ENCODE measurements at places on chromosomes 4 and X. TPM values are rescaled to one million over a fixed set of nuclear protein-coding genes. Genes with fewer than 3 reads are reported as not detected.

DNA sequence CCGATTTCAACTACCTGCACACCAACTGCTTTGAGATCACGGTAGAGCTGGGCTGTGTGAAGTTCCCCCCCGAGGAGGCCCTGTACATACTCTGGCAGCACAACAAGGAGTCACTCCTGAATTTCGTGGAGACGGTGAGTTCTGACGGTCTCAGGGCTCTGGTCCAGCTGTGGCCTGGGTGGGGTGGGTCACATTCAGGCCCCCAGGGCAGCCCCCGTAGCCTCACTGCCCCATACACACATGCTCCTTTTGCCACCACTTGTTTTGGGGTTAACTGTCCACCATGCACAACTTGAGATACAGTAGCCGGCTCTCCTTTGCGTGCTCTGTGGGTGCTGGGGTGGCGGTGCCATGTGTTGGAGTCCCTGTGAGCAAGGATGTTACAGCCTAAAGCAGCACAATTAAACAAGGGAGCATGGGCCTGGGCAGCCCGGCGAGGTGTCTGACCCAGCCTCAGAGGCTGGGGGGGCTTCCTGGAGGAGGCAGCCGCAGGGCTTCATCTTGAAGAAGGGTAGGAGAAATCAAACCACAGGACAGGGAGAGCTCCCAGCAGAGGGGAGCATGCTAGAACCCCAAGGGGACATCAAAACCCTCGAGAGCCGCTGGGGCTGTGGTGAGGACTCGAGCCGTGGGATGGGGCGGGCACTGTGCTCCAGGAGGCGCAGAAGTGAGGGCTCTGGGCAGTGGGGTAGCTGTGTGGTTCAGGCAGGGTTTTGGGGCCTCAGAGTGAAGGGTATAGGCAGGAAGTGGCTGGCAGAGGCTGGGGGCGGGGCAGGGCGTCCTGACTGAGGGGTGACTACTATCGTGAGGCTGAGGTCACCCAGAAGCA, 22.0 kb downstream of the CPZ start:
- no peak for DNase-seq

DNA sequence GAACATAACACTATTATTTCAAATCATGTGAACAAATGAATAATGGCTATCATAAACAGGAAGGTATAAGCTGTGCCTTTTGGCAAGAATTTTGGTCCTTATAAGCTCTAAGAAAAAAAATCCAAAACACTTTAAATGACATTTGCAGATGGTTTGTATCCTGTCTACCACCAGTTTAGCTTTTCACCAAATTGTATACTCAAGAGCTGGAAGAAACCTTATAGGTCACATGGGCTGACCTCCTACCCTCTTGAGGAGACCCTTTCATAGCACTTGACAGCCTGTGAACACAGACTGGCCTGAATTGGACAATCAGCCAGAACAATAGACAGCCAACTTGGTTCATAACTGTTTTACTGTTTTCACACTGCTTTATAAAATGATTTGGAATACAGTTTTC, 24.3 kb downstream of the USP26 start:
- DNase-seq, result no peak

DNA sequence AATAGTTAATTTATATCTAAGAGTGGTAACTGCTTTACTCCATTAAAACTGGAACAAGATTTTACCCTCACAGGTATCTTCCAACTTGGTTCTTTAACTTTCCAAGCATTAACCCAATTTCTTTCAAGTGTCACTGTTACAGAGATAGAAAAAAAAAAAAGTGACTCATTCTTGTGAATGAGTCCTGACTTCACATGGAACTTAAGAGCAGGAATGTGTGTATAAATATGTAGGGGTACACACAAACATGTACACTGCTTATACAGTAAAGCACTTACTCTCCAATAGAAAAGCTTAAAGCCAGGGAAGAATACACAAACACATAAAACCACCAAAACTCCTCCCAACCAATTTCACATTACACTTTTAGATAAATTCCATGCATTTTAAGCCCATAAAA, 38.8 kb downstream of the TAPT1 start:
- no peak for DNase-seq

- DNase-seq, result no peak
Observed at GRCh38 chr4:39631700-39632079, 7.0 kb downstream of the SMIM14 start.

GRCh38 chrX:111086591-111087006, 9.4 kb upstream of the PAK3 start:
- no peak for DNase-seq

DNA sequence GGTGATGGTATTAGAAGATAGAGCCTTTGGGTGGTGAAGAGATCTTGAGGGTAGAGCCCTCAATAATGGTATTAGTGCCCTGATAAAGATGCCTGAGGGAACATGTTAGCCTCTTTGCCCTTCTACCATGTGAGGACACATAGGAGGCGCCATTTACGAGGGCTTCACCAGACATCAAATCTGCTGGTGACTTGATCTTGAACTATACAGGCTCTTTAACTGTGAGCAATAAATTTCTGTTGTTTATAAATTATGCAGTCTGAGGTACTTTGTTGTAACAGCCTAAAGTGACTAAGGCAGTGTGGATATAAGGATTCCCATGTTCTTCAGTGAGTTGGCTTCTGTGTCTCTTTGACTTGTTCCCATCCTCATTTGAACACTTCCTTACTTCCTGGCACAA, 11.8 kb downstream of the MOB1B start:
- no peak for DNase-seq

GRCh38 chrX:151081016-151081415, 95.4 kb upstream of the GPR50 start:
- DNase-seq, result peak; percentile 15

DNA sequence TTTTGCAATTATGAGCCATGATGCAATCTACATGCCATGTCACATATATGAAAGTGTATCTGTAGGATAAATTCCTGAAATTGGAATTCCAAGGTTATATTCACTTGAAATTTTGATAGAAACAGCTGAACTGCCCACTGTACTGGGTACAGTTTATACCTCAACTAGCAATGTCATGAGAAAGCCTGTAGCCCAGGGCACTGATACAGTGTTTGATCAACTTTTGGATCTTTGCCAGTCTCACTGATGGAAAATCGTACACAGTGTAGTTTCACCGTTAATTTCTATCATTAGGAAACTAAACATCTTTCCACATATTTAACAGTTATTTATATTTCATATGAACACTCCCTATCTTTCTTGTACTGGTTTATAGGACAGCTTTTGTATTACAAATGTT, 34.2 kb downstream of the TAPT1 start:
- DNase-seq, result no peak

Gene TSPAN6
- 50.5 TPM for total RNA-seq
